ENCODE measurements at places on chromosomes 2 and 18.

- DNase-seq: no peak
These were observed 455.6 kb upstream of the ACVR2A start for GRCh38 chr2:147389218-147389617.

GRCh38 chr2:174341995-174342685, 7.4 kb downstream of the SP9 start:
- no peak for DNase-seq

DNA sequence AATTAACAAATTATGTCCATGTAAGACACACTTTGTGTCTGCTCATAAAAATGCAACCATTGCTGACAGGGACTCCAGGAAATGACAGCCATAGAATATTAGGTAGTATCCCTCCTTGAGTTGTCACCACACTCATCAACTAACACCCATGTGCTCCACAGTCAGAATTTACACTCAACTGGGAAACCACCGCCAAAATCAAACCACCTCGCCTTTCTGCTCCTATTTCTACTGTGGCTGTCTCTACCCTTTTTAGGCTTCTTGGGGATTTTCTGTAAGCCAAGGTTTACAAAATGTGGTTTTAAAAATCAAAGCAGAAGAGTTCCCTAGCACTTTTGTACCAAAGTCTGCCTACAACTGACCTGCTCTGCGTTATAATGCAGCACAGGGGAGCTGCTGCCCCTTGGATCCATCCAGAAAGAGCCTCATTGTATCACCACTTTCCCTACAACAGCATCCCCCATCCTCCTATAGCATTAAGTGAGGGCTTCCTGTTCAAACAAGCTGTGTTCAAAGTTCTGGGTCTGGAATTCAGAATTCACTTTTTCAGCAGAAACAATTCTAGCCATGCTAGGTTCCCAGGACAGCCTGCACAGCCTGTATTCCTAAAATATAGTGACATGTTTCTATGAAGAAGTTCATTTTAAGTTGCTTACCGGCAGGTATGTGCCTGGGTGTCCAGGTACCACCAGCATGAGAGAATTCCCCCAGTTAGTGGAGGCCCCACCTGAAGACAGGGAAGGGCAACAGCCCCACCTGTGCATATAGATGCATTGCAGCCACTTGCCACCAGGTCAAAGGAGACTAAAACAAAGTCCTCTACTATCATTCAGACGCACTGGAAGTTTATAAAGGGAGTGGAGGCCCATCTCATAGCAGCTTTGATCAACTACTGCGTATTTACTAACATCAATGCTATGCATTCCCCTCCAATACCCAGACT, 104.3 kb downstream of the MYO5B start:
- DNase-seq: no peak

- DNase-seq: peak; percentile 47
These were observed 9.7 kb downstream of the TMEM18 start for GRCh38 chr2:667332-667999.

GRCh38 chr2:197559681-197560080, 43.8 kb downstream of the MOB4 start:
- no peak for DNase-seq

GRCh38 chr2:105396254-105397024, 2.4 kb downstream of the FHL2 start:
- DNase-seq: peak; percentile 95

DNA sequence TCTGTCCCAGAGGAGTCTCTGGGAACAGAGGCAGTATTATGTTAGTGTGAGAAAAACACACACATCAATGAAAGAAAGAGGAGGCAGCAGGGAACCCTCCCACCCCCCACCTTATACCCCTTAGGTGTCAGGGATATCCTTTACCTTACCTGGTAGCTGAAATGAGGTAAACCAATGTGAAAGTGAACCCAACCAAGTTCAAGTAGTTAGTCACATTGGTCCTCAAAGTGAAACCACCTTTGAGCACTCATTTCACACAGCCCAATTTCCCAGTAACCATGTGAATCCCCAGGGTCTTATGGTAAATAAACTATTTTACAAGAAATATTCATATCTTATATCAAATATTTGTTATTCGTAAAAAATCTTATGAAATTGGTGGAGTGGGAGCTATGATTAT, 377.8 kb downstream of the LRATD1 start:
- DNase-seq: no peak

DNA sequence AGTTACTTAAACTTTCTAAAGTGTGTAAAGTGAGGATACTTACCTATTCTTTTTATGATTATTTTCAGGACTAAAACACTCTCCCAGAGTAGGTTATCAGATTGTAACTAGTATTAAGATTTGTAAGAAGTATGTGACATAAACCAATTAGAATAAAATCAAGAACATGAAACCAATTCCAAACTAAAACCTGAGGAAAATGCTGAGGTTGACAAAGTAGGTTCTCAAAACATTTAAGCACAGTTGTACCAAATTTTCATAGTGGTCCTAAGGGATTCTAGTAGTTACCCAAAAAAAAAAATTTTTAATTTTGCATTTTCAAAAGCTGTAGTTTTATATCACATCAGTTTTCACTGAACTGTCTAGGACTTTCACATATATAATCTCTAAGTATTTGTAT, 157.3 kb downstream of the MEMO1 start:
- DNase-seq: no peak

GRCh38 chr2:55099878-55100820, 49.9 kb upstream of the RTN4 start:
- DNase-seq: peak; percentile 87

GRCh38 chr2:109233643-109234042, 104.6 kb downstream of the SH3RF3 start:
- DNase-seq: no peak

DNA sequence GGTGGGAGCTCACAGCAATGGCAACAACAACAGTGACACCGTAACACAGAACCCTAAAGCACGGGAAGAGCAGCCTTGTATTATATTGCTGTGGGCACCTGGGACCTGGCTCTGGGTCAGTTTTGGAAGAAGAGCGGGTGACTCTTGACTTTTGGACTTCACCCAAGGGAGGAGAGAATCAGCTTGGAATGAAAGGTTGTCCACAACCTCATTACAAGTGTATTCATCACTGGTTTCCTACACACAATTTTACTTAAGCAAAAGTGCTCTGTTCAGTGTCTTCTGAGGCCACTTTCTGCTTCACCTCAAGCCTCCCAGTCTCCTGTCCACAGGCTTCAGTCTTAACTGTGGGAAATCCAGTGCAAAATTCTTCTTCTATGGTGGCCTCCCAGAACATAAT, 263.8 kb downstream of the KCNE4 start:
- DNase-seq: no peak

GRCh38 chr2:96260387-96261260, 5.2 kb downstream of the TMEM127 start:
- DNase-seq: peak; percentile 76

DNA sequence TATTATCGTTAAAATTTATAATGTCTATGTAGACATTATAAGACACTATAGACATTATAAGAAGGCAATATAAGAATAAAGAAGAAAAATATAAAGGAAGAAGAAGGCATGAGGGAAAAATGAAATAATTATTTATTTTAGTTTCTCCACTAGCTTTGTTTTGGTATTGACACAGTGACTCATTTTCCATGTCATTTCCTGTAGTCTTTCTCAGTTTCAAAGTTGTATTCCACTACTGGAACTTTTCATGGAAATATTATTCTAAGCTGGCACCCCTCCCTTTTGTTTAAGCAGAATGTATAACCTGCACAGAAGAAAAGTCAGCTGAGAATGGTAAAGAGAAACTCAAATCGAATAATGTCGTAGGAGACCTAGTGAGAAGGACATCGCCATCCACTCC, 234.2 kb upstream of the NETO1 start:
- no peak for DNase-seq

DNA sequence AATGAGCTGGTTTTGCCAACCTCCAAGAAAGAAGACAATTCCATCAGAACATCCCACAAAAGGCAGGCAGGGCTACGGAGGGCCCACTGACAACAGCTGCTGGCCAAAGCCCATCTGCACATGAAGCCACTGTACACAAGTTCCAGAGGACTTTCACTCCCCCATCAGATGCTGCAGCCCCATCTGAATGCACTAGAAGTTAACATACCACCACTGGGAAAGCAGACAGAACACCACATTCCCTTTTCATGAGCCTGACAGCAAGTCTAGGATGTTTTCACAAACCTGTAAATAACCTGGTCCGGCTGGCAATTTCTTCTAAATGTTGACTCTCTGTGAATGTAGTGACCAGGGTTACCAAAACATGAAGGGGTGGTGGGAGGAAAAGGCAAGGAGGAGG, 41.5 kb downstream of the CCBE1 start:
- no peak for DNase-seq

Data from fibroblast of the conjunctiva (primary cell).